ENCODE measurements at places on chromosomes 13 and 19.

GRCh38 chr19:34066007-34066643 is 106.2 kb upstream of the LSM14A start:
- DNase-seq, result no peak

- no peak for DNase-seq
These were observed 20.8 kb upstream of the AMER2 start for GRCh38 chr13:25192936-25193335.

DNA sequence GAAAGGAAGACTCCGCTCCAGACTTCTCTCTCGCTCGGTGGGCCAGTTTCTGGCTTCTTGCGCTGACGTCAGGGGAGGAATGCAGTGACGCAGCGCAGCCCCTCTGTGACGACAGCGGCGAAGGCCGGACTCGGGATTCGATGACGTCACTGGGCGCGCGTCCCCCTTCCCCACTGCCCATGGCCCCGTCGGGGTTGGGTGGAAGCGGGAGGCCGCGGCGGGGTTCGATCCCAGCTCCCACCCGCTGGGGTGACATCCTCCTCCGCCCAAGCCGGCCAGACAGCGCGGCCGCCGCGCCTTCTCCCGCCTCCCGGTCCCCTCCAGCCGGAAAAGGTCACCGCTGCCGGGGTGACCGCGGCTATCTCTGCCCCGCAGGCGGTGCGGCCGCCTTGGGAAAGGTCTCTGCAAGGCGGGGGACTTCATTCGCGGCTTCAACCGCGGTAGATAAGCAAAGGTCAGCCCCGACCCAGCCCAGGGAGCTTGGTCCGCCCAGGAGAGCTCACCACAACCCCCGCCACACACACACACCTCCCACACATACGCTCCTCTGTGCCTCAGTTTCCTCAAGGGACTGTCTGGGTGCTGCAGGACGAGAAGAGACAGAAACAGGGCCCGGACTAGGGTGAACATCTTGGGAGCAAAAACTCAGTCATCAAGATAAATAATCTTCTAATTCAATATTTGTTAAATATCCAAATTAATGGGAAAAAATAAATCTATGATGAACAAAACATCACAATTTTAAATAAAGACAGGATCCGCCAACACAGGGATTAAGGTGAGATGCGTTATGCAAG is 844 bp upstream of the RFX1 start:
- peak; percentile 93 for DNase-seq

GRCh38 chr19:15062036-15062435 is 12.8 kb downstream of the CASP14 start:
- no peak for DNase-seq

- no peak for DNase-seq
These were observed 604.0 kb upstream of the SLITRK6 start for GRCh38 chr13:86403181-86403580.

DNA sequence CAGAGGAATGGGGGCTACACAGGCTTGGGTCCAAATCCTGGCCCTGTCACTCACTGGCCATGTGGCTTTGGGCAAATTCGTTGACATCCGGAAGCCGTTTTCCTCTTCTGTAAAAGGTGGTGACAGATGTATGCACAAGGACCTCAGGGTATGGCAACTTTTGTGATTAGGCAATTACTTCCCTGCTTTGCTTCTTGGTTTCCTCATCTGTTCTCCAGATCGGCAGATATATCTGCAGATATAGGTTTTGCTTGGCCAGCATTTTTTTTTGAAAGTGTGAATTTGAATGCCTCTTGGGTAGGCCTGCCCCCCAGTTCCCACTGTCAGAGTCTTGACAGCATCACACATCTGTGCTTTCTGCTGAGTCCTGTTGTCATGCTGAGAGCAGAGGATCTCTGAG is 17.7 kb downstream of the TMEM272 start:
- DNase-seq, result no peak

DNA sequence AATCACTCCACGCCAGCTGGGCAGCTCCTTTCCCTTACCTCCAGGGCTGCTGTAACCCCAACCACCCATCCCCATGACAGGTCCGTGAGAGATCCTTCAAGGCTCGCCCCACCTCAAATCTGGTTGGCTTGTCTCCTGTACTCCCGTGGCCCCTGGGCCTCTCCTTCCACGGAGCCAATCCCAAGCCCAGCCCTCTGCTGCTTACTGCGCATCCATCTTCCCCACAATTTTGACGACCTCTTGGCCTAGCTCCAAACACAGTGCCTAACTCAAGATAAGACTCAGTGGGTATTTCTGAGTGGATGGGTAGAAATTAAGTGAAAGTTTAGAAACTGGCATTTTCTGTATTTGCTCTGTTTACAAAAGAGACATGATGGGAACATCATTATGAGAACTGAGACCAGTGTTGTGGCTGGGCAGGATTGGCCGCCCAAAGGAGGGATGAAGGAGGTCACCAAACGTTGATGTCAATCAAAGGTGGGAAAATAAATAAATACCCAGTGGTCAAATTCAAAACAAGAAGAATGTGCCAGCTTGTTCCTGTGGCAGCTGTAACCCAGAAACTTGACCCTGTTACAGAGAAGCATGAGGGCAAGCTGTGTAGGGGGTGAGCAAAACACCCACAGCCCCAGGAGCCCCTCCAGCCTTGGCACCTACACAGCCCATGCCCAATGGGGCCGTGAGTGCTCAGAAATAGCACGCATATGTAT is 162.2 kb downstream of the ABCC4 start:
- no peak for DNase-seq

DNA sequence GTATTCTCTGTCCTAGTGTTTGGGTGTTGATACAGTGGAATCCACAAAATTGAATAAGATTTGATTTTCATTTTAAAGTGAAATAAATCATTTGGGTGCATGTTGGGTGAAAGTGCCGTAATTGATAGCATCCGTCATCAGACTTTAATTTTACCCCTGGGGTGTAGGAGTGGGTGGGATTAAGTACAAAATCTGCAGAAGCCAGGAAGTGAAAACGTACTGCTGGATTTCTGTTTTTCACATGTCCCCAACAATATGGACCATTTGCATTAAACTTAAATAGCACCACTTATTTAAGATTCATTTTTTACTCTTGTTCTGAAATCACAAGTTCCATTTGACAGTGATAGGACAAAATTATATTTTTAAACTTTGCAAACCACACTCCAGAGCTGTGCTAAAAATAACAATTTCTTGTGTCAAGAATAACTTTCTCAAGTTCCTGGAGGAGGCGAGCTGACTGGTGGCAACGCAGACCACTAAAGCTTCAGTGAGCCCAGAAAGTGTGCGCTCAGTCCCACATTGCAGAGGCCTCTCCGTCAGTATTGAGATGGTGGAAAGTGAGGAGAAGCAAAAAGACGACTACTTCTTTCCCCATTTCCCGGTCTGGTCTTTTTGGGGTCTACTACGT is 71.3 kb downstream of the ARHGEF7 start:
- no peak for DNase-seq

DNA sequence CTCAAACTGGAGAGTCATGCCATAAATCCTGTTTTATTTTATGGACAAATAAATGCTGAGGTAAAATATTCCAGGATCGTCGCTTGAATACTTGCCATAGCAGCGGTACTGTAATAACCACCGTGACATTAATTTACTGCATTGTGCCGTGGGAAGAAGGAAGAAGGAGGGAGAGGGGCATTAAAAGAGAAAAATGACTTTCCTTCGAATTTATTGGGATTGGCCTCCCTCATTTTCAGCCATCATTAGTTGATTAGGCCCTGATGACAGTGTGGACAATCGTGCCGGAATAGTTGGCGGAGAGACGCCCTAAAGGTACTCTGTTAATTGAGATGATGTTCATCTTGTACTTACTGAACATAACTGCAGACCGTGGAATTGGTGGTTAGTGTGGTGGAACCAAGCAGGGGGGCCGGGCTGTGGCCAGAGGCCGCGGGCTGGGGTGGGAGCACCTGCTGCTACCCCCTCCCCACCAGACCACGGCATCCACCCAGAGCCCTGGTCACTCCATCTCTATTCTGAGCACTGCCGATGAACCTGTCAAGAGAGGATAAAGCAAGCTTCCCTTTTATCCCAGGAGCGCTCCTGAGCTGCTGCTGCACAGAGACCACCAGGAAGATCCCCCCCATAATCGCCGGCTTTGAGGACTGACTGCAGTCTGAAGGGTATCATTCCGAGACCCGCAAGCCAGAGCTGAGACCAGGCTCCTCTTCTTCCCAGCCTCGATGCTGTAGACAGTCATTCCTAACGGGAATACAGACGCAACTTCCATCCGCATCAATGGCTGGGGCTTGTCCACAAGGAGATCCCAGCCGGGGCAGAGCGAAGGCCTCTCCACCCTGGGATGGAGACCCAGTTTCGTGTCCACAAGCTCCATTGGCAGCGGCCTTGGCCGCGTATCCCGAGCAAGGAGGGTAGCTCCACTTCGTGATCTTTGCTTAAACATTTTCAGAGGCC is 168.3 kb upstream of the TSHZ3 start:
- no peak for DNase-seq

GRCh38 chr19:23996549-23996948 is 81.9 kb downstream of the ZNF726 start:
- DNase-seq, result no peak
